BJ (cell line): ENCODE measurements at places on chromosomes 1 and 21.

GRCh38 chr21:34092262-34092921 is 19.0 kb downstream of the MRPS6 start:
- no peak for DNase-seq

- DNase-seq, result no peak
Measured at GRCh38 chr1:77100875-77101274, 118.4 kb downstream of the PIGK start.

DNA sequence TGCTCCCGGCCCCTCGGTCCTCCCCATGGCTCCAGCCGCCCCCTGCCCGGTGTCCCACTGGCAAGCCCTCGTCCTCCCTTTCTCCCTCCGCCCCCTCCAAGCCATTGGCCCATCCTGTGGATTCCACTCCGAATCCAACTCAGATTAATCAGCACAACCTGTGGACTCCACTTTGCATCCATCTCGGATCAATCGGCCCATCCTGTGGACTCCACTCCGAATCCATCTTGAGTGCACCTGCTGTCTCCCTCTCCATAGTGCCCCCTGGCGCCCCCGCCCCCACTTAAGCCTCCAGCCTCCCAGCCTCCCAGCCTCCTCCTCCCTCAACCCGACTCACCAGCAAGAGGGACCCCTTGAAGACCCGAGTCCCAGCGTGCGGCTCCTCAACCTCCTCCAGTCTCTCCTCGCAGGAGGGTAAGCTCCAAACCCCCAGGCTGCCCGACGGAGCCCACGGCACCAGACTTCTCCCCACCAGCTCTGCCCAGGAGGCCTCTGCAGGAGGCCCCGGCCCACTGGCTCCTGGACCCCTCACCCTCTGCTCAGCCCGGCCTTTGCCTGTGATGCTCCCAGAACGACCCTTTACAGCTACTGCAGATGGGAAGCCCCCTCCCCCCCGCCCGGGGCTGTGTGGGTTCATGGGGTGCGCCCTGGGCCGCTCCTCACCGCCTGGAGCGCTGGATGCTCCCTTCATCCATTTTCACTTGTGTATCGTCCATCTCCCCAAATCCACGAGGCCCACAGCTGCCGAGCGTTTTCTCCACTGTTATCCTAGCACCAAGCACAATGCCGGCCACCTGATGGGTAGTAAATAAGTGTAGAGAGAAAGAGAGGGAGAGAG is 40.6 kb upstream of the TSPEAR start:
- DNase-seq, result no peak

DNA sequence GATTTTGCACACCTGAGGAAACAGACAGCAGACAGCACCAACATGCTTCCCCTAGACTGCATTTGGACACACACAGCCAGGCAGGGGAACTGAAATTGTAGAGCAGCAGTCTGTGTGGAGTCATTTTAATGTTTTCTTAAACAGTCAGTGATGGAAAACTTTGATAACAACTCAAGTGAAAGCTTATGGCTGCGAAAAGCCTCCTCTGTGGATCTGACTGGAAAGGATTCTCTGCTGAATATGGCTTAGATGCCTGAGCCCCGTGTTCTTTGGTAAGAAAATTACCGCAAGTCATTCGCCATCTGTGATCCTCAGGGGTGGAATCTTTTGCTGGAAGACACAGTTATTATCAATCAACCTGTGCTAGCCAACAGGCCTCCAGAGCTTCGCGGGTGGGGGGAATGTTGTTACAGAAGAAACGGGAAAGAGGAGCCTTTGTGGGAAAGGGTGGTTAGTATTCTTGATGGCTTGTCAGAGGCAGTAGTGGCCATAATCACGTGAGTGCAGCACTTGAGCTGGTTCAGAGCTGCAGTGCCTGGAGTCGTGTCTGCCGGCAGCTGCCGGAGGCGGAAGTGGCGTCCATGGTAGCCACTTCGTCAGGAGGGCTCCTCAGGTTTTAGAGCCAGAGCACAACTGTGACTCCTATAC is 204.7 kb downstream of the ST6GALNAC3 start:
- DNase-seq, result no peak

DNA sequence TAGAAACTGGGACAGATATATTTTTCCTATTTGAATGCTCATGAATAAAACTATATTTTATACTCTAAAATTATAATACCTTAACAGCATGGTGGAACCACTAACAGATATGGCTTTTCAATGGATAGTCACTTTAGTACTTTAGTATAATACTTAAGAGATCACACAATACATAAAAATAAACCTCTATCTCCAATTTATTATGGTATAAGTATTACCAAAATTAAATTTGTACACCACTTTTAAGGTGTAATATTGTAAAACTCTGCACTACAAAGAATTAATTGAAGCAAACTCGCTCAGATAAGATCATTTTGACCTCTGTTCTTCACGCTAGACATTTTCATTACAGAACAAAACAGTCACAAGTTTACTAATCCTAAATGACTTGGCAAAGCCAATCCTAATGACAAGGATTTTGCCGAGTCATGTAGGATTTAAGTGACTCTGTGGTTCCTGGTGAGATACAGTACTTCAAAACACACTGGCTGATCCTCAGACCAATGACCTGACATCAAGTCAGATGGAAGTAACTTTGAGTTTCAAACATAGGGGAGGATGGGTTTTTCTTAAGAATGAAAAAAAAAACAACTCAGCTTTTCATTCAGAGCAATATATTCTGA is 200.6 kb downstream of the SMYD3 start:
- no peak for DNase-seq

DNA sequence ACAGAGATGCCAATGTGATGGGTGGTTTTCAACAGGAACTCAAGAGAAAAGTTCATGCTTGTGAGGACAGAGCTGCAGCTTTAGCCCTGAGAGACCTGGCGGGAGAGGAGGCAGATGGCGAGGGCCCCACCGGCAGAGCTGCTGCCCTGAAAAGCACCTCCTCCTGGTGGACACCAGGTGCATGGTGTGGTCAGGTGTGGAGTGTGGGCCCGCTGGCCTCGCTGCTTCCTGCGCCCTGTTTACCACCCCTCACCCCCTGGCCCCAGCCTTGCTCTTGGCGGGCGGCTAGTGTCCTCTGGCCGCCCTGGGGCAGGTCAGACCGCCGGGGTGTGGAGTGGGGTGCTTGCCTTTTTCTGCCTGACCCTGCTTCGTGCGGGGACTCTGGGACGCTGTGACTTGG is 42.8 kb downstream of the PRKCZ start:
- no peak for DNase-seq

DNA sequence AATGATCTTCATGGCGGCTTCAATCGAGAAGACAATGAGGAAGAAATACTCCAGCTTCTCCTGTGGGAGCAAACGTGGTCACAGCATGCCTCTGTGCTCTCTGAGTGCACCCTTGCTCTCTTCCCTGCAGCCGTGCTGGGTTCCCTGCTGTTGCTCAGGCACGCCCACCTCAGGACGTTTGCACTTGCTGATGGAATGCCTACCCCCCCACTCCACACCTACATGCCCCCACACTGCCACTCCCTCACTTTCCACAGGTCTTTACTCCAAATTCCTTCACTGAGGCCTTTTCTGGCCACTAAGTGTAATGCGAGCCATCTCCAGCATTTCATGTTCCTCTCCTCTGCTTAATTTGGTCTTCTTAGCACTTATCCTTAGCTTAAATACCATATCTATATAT is 18.3 kb downstream of the CACNA1S start:
- no peak for DNase-seq

- peak; percentile 66 for DNase-seq
Measured at GRCh38 chr1:43834280-43835081, 99.1 kb upstream of the ARTN start.

- no peak for DNase-seq
Measured at GRCh38 chr1:29471487-29472313, 235.4 kb downstream of the PTPRU start.

GRCh38 chr1:2624735-2625300 is 8.0 kb downstream of the MMEL1 start:
- DNase-seq, result no peak

GRCh38 chr1:234515411-234515810 is 36.4 kb upstream of the TARBP1 start:
- DNase-seq, result no peak

- no peak for DNase-seq
Measured at GRCh38 chr1:33723251-33723650, 140.6 kb upstream of the HMGB4 start.

GRCh38 chr1:170146720-170147263 is 1.0 kb downstream of the NTMT2 start:
- DNase-seq, result no peak
